WERI-Rb-1 (cell line): ENCODE measurements at places on chromosomes 2 and 18.

DNA sequence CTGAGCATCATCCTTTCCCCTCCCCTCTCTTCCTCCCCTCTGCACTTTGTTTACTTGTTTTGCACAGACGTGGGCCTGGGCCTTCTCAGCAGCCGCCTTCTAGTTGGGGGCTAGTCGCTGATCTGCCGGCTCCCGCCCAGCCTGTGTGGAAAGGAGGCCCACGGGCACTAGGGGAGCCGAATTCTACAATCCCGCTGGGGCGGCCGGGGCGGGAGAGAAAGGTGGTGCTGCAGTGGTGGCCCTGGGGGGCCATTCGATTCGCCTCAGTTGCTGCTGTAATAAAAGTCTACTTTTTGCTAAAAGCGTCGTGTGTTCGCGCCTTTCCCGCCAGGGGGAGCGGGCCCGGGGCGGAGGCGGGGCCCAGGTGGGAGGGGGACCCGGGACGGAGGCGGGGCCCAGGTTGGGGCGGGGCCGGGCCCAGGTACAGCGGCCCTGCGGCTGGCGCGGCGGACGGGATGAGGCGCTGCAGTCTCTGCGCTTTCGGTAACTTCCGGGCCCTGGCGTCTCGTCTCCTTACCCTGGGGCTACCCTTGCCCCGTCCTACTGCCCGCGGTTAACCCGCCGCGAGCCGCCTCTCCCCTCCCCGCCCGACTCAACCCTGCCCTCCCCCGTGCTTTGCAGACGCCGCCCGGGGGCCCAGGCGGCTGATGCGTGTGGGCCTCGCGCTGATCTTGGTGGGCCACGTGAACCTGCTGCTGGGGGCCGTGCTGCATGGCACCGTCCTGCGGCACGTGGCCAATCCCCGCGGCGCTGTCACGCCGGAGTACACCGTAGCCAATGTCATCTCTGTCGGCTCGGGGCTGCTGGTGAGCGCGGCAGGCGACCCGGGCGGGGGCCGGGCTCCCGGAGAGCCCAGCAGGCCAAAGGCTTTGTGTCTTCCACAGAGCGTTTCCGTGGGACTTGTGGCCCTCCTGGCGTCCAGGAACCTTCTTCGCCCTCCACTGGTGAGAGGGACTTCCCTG is at the start of gene KRTCAP3:
Gene KRTCAP3 (plus strand): TSS at position 424 of the 962 bp plus-strand sequence. CDS start 32 bp downstream, at position 456.
- no peak for DNase-seq

DNA sequence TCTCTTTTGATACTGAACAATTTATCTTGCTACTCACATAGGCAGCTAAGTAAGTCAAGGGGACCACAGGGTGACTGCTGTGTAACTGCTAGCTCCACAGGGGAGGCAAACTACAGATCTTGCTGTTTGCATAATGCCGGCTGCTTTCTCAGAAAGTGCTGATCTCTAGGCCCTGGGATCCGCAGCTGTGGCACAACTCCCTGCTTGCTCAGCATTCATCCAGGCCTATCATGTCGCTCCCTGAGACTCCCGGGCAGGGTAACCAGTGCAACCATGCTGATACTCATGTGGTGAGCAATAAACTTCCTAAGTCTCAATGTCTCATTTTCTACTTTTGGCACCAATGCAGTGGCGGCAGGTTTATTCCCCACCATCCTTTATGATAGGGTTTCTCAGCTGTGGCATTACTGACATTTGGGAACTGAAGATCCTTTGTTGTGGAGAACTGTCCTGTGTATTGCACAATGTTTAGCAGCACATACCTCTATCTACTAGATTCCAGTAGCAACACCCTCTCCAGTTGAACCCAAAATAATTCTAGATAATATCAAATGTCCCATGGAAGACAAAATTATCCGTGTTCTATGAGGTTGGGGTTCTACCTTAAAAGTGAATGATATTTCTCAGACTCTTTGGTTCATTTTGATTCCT is 1101.3 kb downstream of the LRP1B start:
- DNase-seq = no peak

GRCh38 chr18:69128978-69129377 is 271.7 kb upstream of the DOK6 start:
- DNase-seq = no peak

GRCh38 chr2:11224887-11225286 is 69.6 kb downstream of the SLC66A3 start:
- no peak for DNase-seq

GRCh38 chr2:128769457-128770142 is 450.9 kb upstream of the HS6ST1 start:
- no peak for DNase-seq
